ENCODE measurements at places on chromosomes 2 and 18.

- no peak for DNase-seq
Observed at GRCh38 chr2:122421775-122422174, 666.3 kb downstream of the TSN start.

DNA sequence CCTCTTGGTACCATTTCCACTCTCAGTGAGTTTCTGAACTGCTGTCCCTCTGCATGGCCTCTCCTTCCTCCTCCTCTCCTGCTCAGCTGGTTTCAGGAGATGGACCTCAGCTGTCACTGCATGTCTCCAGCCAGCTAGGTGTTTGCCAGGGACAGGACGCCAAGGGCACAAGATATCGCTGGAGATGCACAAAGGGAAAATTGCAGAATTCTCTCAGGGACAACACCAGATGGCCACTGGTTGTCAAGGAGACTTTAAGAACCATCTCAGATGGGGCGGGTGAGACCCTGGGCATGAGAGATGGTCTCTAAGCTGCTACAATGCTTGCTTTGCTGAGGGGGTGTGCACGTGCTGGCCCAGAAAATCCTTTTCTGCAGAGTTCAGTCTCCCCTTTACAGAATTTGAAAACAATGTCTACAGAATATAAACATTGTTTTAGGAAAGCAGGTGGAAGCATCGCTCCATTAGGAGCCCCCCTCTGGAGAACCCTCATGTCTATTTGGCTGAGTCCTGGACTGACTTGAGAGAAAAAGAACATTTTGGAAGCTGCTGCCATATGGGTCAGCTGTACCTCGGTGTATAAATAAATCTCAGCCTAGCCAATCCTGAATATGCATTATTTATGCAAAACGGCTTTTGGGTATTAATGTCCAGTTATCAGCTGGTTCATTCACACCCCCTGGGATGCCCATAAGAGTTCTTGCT, 57.8 kb upstream of the SPP2 start:
- no peak for DNase-seq

DNA sequence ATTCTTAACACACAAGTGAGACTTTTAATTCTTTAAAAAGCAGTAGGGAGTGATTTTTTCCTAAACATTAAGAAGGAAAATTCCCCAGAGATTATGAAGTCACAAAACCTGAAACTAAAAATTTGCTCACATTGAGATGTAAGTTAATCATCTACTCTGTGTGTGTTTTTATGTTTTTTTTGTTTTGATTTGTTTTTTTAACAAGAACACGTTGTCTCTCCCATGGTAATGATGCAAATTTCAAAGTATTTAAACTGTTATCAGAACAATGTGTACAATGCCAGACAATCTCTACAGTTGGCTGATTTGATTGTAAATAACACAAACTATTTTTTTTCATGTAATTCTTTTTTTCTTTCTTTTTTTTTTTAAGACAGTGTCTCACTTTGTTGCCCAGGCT, 71.5 kb downstream of the COLEC12 start:
- DNase-seq: no peak

DNA sequence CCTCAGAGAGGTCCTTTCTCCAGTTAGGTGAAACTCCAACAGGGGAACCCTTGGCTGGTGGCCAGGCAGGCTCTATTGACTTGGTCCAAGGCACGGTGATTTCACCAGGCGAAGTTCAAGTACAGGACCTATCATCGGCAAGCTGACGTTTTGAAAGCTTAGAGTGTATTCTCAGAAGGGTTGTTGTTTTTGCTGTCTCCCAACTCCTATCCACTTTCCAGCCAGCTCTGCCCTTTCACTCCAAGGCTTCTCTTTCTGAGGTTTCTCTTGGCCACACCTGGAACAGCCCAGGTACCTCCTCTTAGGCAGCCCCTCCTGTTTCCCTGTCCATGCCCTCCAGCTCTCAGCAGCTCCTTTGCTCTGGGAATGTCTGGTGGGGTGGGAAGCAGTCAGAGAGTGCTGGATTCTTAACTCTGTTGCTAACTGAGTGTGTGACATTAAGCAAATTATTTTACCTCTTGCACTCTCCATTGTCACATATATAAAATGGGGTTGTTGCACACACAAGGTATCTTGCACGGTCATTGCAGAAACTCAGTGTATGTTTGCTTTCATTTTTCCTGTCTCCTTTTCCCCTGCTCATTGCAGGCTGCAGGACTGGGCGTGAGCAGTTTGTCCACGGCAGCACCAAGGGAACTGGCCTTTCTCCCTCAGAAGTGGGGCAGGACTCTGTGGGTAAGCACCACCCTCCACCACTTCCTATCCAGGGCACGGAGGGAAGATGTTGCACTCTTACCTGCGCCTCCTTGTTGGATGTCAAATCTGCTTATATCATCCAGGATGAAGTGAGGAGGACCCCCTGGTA, 30.2 kb downstream of the CAPN13 start:
- DNase-seq: peak; percentile 7

GRCh38 chr2:112876257-112876970, 34.6 kb upstream of the IL37 start:
- DNase-seq: no peak

DNA sequence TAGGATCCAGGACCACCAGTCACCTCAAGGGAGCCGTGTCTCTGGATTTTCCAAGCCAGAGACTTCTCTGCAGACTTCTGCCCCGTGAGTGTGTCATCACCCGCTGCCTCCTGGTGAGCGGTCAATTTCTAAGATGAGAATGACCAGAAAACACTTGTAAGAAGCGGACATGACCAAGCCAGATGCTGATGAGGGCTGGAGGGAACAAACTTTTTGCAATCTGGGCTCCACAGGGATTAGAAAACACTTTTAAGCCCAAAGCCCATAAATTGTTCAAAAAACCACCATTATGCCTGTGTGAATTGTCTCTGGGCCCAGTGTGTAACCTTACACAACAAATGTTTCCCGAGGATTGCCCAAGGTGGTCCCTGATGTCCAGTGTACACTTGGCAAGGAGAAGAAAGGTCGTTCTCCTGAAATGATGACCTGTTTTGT, 5.3 kb upstream of the NPPC start:
- peak; percentile 67 for DNase-seq

GRCh38 chr2:30583204-30583749, 136.2 kb downstream of the LCLAT1 start:
- DNase-seq: no peak

DNA sequence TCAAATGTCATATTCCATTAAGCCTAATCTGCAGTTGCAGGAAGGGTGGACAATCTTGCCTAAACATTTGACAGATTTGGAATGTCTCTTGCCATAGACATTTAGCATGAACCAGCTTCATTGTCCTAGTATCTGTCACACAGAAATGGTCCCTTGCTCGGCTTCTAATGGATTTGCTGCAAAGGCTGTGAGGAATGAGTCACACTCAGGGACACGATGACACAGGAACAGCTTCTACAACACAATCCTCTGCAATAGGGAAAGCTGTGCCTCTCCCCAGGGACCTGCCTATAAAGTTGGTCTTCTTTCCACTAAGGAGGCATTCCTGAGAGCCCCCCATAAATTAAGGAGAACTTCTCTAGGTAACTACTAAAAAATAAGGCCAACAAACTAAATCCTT, 155.1 kb upstream of the L3MBTL4 start:
- DNase-seq: no peak

GRCh38 chr2:12719400-12720277, 2.9 kb downstream of the TRIB2 start:
- DNase-seq: no peak

GRCh38 chr18:74633652-74634352, 36.1 kb downstream of the ZNF407 start:
- DNase-seq: no peak

DNA sequence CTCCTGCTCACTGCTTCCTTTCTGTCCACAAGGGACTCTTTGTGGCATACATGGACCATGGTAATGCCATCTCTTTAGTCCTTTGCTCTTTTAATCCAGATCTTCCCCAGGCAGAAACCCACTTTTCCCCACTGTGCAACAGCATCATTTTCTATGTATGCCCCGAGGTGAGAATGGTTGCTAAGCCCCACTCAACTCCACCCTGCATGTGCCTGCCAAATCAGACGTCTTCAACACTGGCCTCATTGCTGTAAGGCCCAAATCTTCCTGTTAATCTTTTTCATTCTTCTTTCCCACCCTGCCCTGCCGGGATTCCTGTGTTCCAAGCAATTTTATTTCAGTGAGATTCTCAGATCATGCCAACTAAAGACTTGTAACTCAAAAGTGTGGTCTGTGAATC, 328.4 kb downstream of the PAX3 start:
- no peak for DNase-seq

DNA sequence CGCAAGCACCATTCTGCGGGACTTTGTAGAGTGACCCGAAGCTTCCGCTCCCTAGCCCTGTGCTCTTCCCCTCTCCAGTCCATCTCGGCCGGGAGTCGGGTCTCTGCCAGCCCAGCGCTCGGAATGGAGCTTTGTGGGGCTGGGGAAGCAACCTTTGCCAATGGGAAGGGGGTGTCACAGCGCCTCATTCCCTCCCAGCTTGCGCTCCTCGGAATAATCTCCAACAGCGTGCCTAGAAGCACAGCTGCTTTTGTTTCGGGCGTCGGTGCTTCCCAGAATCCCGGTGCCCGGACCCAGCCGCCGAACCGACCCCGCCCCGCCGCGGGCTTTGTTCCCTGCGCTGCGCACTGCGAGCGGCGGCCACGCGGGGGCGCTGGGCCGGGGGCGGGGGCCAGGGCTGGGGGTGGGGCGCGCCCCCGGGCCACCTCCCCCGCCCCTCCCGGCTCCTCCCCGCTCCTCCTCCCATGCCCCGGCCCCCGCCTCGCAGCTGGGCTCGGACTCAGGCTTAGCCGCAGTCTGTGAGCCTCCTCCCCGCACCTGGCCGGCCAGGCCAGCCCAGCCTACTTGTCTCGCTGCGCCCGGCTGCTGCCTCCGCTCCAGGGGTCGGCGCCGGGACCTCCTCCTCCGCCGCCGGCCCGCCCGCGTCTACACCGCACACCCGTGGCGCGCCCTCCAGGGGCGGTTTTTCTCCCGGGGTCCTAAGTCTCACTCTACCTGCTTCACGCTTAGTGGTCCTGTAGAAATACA, 77.7 kb upstream of the SMAD2 start:
- DNase-seq: no peak

- DNase-seq: peak; percentile 63
Observed at GRCh38 chr2:216799873-216800431, 59.9 kb downstream of the TNP1 start.

DNA sequence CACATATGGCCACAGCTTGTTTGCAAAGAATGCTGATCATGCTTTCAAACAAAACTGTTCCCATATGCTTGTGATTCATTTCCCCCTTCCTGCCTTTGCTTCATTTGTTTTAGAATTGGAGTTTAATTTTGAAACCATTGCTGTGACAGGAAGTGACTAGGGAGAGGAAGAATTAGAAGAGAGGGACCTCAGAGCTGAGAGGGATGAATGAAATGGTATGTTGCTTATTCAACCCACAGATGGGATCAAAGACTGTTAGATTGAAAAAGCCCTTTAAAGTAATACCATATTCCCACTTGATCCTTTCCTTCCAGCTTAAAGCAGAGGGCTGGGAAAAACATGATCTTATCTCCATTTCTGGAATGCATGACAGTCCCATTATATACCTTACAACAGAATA, 106.2 kb upstream of the RNF152 start:
- DNase-seq: no peak

DNA sequence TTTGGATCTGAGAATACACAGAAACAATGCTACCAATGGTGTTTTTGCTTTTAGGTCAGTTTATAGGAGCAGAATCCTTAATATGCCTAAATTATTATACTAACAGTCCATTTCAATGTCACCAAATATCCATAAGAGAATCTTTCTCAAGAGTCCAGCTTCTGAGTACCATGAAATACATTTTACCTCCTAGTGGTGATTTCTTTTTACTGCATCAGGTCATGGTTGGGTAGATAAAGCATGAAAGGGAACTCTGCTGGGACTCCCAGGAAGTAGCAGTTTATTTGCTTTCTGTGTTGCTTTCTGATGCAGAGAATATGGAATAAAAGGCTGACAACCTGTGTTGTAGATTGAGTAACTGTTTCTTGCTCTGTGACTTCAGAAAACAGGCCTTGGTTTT, 115.6 kb downstream of the PPP1R1C start:
- DNase-seq: no peak

DNA sequence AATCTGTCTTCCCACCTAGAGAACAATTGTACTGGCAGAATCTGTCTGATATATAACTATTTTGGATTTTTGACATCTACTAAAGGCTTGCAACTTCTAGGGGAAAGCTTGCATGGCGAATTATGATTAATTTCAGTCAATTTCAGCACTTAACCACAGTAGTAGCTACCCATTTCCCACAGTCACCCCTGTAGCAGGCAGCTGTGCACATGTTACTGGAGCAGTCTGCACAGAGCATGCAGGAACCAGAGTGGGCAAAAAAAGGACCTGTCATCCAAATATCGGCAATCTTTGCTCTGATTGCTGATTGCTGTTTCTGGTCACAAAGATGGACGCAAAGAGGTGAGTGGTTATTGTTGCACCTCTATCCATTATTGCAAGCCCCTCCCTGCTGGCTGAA, 473.3 kb downstream of the SPAG16 start:
- peak; percentile 63 for DNase-seq

- no peak for DNase-seq
Observed at GRCh38 chr2:102002228-102002627, 10.5 kb downstream of the IL1R2 start.

GRCh38 chr2:56191617-56192016, 7.8 kb downstream of the CCDC85A start:
- DNase-seq: no peak

GRCh38 chr18:1806884-1807615, 764.3 kb downstream of the METTL4 start:
- no peak for DNase-seq

- no peak for DNase-seq
Observed at GRCh38 chr18:240175-240574, 27.7 kb downstream of the THOC1 start.

DNA sequence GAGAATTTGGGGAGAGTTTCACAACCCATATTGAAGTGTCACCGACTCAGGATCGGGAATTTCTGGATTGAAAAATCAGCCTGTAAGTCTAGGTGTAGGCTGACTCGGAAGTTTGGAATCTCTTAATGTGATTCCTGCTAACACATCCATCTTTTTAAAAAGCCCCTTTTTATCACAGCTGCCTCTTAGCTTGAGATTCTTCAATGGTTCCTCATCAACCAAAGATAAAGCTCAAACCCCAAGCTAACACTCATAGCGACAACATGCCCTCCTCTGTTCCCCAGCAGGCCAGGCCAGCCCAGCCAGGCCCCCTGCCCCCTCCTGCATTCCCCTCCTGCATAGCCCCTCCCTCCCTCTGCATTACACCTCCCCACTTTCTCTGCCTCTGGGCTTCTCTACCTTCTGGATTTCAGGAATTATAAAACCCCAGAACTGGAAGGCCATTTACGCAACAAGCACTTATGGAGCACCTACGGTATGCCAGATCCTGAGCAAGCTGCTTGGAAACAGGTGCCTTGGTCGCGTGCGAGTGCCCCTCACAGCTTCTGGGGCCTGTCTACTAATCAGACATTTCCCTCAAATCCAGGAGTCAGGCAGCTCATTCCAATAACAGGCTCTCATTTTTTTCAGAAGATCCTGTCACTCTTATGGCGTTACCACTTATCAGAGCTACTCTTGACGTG, 63.4 kb downstream of the EMX1 start:
- DNase-seq: no peak

DNA sequence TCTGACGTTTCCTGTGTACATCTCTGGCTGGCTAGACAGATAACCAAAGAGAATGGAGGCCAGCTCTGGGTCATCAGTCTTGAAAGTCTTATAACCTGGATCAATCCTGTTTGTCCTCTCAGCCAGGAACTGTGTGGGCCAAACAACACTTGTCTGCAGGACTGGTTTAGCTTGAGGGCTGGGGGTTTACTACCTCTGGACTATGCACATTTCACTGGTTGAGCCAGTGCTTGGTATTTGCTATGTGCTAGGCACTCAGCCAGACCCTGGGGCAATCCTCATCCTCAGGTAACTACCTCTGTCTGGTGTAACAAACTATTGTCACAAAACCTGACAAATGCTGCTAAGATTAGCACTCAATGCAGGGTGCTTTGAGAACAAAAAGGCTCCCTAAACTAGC, 169.7 kb downstream of the HAUS1 start:
- DNase-seq: no peak
